ENCODE measurements at places on chromosomes 2 and 18.
A peak's percentile ranks its signal among the peaks of the same experiment; 100 is the strongest.

DNA sequence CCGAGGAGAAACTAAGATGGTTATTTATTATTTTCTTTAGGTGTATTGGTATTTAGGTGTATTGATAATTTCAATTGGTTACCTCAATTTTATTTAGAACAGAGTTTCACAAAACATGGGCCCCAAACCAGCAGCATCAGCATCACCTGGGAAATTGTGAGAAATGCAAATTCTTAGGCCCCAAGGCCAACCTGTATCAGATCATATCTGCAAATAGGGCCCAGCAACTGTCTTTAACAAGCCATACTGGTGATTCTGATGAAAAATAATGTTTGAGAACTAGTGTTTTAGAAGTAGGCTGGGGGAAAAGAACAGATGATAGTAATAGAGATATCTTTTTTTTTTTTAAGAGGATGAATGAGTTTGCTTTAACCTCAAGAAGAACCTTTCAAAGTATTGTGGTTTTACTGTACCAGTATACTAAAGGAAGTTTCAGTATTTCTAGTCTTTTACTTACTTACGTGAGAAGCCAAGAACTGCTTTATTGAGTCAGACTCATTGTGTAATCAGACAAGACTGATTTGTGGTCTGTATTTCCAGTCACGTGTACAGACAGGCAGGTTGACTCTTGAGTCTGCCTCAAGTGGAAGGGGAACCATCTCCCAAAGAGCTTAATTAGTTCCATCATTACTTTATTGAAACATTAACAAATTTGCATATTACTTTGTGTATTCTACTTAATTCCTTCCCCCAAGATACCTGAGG, 60.4 kb upstream of the GAREM1 start:
- DNase-seq: no peak

DNA sequence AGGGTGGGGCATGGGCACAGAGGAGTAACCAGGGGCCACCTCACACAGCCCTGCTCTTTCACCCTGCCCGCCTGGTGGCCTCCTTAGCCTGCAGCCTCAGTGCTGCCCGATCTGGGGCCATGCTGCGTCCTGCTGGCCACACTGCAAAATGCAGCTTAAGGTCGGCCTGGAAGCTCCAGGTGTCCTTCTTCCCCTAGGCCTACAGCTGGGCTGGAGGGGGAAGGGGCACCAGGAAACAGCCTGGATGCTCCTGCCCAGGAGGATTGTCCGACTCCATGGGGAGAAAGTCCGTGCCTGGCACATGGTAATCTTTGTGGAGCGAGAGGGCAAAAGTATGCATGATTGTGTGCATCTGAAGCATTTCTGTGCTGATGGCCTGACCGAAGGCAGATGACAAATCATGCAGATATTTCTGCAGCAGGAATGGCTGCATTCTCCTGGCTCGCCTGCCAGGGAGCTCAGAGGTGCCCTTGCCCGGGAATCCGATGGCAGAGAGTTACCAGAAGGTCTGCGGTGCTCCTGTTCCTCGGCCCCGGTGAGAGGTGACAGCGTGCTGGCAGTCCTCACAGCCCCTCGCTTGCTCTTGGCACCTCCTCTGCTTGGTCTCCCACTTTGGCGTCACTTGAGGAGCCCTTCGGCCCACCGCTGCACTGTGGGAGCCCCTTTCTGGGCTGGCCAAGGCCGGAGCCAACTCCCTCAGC, 12.8 kb upstream of the ALPP start:
- peak; percentile 50 for DNase-seq

GRCh38 chr2:160550048-160550447, 56.4 kb upstream of the RBMS1 start:
- DNase-seq: no peak

GRCh38 chr2:20137131-20137571, 85.7 kb upstream of the LAPTM4A start:
- no peak for DNase-seq

- DNase-seq: no peak
Observed at GRCh38 chr2:49152824-49153223, 1.5 kb downstream of the FSHR start.

DNA sequence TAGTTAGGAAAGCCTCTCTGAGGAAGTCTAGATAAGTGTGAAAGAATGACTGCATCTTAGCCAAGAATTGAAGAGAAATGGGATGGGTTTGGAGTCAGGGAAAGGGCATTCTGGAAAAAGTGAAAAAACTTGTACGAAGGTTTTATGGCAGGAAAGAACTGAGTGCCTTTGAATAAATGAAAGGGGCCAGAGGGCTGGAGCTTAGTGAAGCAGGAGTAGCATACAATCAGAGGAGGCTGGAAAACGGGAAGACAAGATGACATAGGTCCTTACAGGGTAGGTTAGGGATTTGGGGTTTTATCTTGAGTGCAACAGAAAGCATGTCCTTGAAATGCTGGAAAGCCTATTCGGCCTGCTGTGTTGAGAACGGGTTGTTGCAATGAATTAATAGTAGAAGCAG, 152.6 kb upstream of the RND3 start:
- no peak for DNase-seq

DNA sequence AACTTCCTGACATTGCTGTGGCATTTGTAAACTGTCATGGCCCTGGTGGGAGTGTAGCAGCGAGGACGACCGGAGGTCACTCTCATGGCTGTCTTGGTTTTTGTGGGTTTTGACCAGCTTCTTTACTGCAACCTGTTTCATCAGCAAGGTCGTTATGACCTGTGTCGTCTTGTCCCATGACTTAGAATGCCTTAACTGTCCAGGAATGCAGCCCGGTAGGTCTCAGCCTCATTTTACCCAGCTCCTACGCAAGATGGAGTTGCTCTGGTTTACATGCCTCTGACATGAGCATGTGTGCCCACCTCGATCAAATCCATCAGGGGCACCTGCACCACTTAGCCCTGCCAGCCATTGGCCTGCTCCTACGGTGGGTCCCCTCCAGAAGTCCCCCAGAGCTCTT, 32.9 kb upstream of the SLC66A3 start:
- no peak for DNase-seq

GRCh38 chr2:62315476-62315875, 119.6 kb downstream of the B3GNT2 start:
- no peak for DNase-seq

DNA sequence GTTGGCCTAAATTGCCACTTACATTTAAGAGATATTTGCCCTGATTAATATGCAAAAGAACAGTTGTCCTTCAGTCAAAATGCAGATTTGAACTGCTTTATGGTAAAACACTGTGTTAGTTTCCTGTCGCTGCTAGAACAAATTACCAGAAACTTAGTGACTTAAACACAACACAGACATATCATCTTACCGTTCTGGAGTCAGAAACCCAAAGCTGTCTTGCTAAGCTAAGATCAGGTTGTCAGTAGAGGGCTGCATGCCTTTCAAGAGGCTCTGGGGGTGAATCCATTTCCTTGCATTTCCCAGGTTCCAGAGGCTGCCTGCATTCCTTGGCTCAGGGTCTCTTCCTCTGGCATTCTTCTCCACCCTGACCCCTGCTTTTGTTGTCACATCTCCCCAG, 149.5 kb downstream of the FAM161A start:
- DNase-seq: no peak

GRCh38 chr2:25341753-25342371, at the start of gene DNMT3A:
TSS of gene DNMT3A (minus strand) at chr2:25341925. CDS start at chr2:25313984, 27,941 bp downstream.
- peak; percentile 67 for DNase-seq

DNA sequence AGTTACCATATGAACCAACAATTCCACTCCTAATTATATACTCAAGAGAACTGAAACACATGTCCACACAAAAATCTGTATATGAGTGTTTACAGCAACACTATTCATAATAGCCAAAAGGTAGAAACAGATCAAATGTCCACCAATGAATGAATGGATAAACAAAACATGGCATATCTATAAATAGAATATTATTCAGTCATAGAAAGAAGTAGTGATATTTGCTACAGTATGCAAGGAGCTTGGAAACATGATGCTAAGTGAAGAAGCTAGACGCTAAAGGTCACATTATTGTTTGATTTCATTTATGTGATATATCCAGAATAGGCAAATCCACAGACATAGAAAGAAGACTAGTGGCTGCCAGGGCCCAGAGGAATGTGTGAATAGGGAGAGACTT, 92.0 kb downstream of the RTTN start:
- no peak for DNase-seq

- DNase-seq: peak; percentile 90
Observed at GRCh38 chr2:219289537-219290361, 10.6 kb downstream of the DNAJB2 start.

DNA sequence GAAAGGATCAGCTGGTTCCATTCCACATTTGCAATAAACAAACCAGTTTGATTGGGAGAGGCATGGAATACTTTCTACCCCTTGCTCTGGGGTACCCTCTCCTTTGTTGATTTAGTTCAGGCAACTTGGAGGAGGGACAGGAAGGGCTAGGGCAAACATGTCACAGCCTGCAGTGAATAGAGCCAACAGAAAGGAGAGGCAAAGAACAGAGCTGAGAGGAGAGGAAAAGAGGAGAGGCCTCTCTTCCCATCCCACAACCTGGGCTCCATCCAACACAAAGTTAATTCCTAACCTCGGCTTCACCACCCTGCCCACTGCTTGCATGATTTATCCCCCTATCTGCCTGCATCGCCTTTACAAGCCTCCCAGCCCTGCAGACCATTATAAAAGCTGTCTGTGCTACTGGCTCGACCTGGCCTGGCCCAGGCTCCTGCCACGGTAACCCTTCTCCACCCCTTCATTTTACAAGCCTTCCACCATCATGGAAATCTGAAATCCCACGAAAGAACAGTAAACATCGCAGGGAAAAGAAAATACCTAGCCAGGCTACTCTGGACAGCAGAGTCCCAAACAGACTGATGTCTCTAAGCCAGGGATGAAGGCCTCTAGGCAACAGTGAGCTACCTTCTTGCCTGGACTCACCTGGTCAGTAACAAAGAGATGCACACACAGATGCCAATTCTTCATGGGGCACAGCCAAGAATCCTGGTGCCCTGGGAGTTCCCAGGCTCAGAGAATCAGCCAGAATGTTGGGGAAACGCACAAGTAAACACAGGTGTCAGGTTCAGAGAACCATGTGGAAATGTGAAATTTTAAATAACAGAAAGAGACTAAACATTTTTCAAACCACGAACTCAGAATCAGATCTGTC, 43.6 kb downstream of the NHEJ1 start:
- DNase-seq: no peak

GRCh38 chr2:205868773-205869333, 186.6 kb downstream of the NRP2 start:
- no peak for DNase-seq

DNA sequence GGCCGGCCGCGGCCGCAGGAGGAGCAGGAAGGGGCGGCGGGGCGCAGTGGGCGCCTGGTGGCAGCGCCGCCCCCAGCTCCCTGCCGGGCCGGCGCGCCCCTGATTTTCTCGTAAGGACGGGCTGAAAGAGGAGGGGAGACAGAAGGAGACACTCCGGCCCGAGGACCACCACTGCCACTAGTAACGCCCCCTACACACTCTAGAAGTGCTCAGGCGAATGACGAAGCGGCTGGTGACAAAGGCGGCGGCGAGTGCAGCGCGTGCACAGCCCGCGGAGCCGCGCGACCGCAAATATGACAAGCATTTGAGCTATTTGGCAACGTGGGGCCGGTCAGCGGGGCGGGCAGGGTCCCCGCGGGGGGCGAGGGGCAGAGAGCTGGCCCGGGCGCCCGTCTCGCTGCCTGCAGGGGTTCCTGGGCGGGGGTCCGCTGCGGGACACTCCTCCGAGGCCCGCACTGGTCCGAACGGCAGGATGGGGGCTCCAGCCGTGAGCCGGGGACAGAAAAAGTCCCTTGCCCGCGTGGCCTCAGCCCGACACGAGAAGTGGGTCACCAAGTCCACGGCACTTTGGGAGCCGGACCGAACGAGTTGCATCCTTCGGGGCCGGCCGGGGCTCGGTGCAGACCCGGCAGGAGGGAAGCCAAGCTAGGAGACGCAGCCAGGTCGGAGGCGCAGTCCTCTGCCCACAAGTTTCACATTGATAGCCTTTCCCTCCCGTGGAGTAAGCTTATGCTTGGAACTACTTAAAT, 524 bp upstream of the SERTAD2 start:
- peak; percentile 85 for DNase-seq

- DNase-seq: peak; percentile 9
Observed at GRCh38 chr2:25418944-25419677, 77.4 kb upstream of the DNMT3A start.

- DNase-seq: no peak
Observed at GRCh38 chr2:193542762-193543161, 1348.0 kb upstream of the TMEFF2 start.

DNA sequence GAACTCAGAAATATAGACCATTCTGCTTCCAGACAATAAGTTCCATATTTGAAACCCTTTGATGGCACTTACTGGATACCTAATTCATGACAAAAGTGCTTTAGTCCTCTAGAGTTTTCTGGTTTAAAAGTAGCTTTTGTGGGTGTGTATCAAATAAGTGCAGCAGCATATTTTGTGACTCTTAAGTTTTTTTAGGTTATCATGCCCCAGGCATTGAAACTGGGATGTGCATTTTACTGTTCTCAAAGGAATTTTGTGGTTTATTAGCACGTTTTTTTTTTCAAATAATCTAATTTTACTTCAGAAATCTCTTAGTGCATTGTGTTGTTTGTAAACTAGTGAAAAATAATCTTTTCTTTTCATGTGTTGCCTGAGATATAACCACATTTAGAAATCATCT, 1.5 kb downstream of the XRCC5 start:
- no peak for DNase-seq

DNA sequence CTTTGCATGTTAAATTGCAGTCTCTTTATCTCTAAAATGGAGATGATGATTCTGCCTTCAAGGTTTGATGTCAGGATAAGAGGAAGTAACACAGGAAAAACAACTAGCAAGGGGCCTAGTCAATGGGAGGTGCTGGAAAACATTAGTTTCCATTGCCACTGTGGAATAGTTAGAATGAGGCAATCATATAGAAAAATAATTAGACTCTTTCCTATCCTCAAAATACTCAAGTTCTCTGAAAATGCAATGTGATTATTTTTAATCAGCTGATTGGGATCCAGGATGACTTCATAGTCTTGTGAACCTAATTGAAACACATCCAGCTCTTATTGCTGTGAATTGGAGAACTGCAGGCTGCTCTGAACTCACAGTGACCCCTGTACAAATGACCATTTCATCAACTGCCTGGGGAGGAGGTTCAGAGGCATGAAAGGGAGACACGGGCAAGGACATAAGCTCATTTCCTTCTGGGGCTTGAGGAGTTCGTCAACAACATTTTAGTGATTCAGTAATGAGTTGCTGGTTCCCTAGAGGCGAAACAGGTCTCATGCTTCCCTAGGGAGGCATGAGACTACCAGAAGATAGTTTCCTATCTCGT, 422.5 kb downstream of the LPIN1 start:
- DNase-seq: peak; percentile 83

- DNase-seq: no peak
Observed at GRCh38 chr2:146412625-146413024, 1432.2 kb upstream of the ACVR2A start.

DNA sequence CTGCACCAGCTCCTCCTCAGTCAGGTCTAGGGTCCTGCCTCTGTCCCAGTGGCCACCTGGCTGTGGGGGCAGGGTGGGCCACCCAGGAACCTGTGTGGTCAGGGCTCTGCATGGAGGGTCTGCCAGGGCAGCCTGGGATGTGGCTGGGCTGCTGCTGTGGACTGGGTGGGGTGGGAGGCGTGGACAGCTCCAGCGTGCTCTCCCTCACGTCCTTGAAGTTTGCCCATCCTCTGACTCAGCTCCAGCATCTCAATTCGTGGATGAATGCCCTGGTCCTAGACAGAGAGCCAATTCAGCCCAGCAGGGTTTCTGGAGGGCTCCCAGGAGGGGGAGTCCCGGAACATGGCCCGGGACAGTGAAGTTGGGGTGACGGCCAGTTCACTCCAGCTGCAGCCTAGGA, 64.3 kb upstream of the EPAS1 start:
- peak; percentile 27 for DNase-seq
